ENCODE measurements at places on chromosomes 3 and 15. TPM values are rescaled to one million over a fixed set of nuclear protein-coding genes. Genes with fewer than 3 reads are reported as not detected.

GRCh38 chr3:30042274-30042859 is 564.0 kb upstream of the TGFBR2 start:
- peak; percentile 28 for DNase-seq

Gene THBS1
- total RNA-seq: 2.0 TPM

Gene SNTN
- total RNA-seq: not detected

Gene BTD
- 7.5 TPM for total RNA-seq

Gene PRR23E
- not detected for total RNA-seq

- DNase-seq: no peak
Measured at GRCh38 chr15:38819387-38819950, 254.9 kb upstream of the RASGRP1 start.

DNA sequence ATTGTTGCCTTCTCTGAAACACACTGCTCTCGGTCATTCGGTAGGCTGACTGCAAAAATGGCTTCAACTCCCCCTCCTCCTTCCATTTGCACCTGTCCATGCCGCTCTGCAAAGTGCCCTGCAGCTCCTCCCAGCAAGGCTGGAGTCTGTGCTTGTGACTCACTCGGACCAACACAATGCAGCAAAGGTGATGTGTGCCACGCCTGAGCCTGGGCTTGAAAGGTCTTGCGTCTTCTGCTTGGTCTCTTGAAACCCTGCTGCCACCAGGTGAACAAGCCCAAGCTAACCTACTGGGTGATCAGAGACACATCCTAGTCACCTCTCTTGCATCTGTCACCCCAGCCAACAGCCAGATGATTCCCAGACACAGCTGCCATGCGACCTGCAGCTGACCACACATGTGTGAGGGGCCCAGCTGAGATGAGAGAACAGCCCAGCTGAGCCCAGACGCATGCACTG is 71.1 kb downstream of the MGLL start:
- no peak for DNase-seq

GRCh38 chr3:154783521-154783931 is 296.6 kb upstream of the MME start:
- no peak for DNase-seq

Gene NR2E3
- not detected for total RNA-seq

Gene ANXA2
- 301 TPM for total RNA-seq

Gene GOLGA6L9
- total RNA-seq: 3.2 TPM

Gene ARHGEF26
- total RNA-seq: 0.34 TPM

- DNase-seq: no peak
Measured at GRCh38 chr3:175885231-175885766, 1026.2 kb downstream of the NAALADL2 start.

GRCh38 chr3:10550705-10551104 is 45.3 kb upstream of the ATP2B2 start:
- DNase-seq: no peak

Gene THRB
- total RNA-seq: 10.5 TPM

- DNase-seq: no peak
Measured at GRCh38 chr3:14142567-14143270, 17.9 kb downstream of the TMEM43 start.

DNA sequence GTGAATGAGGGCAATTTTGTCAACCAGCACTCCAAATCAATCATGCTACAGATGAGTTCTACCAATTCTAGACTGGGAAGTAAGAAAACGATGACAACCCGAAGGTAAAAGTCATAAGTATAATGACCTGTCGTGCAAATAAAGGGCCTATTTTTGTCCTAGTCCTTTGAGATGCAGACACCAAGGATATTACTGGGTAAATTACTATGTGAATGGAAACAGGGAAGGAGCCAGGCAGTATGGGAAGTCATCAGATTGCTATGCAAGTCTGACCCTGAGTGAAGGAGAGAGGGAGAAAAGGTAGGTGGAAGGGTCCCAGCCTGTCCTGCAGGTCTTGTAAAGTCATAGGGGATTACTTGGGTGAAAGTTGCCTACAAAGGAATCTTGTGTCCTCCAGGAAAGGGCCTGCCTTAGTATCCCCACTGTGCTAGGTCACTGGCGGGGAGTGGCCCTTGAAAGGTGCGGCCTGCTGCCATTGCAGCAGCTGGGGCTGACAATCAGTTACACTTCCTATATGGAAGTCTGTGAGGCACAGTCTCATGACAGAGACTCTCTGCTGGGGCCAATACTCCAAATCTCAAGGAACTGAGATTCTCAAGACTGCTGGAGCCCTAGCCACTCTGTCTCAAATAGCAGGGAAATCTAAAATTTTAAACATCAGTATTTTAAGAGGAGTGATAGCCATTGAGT is 149.9 kb upstream of the SLC2A2 start:
- DNase-seq: no peak

Gene DISP2
- total RNA-seq: 0.89 TPM

DNA sequence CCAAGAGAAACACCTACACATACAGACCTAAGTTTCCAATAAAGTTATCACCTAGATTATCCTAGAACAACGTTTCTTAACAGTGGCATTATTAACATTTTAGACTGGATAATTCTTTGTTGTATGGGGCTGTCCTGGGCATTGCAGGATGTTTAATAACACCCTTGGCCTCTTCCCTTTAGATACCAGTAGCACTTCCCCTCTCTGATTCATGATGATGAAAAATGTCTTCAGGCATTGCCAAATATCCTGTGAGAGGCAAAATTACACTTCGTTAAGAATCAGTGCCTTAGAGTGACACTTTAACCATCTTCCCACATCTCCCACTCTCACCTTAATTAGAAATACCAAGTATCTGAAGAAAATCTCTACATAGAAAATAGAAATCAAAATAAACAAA is 352.6 kb downstream of the CGGBP1 start:
- no peak for DNase-seq

GRCh38 chr3:186406669-186407635 is 44.9 kb upstream of the DGKG start:
- DNase-seq: no peak

Gene CACNA1D
- total RNA-seq: not detected

Gene IQCF5
- total RNA-seq: not detected

DNA sequence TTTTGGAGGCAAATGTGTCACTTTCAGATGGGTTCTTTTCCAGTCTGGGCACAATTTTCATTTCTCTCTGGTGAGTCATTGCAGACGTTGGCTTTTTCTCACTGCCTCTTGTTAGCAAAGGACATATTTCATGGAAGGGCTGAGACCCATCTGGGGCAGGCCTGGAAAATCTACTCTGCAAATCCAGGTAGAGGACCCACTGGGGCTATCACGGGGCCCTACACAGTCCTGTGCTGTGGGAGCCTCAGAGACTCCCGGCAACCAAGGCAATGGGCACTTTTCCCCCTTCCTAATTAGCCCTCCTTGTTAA is 58.0 kb downstream of the HRH1 start:
- no peak for DNase-seq

DNA sequence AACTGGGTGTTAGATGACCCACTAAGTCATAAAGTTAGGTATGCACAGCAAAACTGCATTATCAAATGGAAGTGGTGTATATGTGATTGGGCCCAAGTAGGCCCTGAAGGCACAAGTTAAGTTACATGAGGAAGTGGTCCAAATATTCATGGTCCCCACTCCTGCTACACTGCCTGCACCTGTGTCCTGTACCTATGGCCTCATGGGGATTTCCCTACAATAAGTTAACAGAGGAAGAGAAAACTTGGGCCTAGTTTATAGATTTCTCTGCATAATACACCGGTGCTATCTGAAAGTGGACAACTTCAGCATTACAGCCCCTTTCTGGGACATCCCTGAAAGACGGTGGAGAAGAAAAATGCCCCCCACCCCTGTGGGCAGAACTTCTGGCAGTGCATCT is 41.5 kb downstream of the STRIT1 start:
- no peak for DNase-seq

Gene GHSR
- not detected for total RNA-seq

GRCh38 chr3:195003006-195003892 is 267.7 kb downstream of the XXYLT1 start:
- DNase-seq: no peak

- no peak for DNase-seq
Measured at GRCh38 chr3:126852511-126852910, 130.4 kb upstream of the PLXNA1 start.

Gene TGM4
- not detected for total RNA-seq

DNA sequence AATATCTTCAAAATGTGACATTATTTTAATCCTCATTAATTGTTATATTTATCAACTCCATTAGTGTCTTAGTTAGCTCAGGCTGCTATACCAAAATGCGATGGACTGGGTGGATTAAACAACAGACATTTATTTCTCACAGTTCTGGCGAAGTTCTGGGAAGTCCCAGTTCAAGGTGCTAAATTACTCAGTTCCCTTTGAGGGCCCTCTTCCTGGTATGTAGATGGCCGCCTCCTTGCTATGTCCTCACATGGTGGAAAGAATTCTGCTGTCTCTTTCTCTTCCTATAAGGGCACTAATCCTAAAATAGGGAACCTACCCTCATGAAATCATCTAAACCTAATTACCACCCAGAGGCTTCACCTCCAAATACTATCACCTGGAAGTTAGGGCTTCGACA is 38.8 kb upstream of the DUT start:
- no peak for DNase-seq

- DNase-seq: no peak
Measured at GRCh38 chr15:57652481-57652880, 54.0 kb upstream of the POLR2M start.

- no peak for DNase-seq
Measured at GRCh38 chr3:89617706-89618105, 510.3 kb downstream of the EPHA3 start.

Gene BMF
- total RNA-seq: 0.56 TPM

DNA sequence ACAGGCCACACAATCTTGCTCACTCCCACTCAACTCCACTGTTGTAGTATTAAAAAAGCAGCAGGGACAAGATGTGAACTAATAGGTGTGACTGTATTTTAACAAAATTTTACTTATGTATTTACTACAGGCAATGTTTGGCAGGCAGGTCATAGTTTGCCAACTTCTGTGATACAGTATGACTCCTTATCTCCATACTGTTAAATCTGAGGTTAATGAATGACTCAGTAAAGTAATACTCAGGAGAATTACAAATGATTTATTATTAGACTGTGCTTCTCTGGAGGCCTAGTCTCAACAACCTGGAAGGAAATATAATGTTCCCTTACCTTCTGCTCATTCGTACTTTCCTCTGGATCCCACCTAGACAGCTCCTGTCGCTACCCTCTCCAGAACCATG is 258.6 kb upstream of the KCNMB2 start:
- DNase-seq: no peak

Gene ZCWPW2
- total RNA-seq: 0.60 TPM

GRCh38 chr3:49119036-49119435 is 1.6 kb downstream of the USP19 start:
- DNase-seq: no peak

DNA sequence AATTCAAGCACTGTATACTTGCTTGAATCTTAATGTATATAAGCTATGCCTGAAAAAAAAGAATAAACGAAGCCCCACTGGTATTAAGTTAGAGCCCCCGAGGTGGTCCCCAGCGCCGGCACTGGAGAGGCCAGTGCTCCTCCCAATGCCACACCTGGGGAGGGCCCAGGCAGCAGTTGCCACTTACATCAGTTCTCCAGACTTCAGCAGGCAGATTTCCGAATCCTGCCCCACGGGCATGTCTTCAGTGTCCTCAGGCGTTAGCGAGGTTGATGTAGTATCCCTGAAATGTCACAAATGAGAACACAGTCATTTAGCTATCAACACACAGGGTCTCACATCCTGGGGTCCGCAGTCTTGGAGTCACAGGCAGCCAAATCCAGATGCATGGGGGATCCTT is 7.0 kb upstream of the CXCR6 start:
- DNase-seq: no peak

GRCh38 chr3:166889241-166889640 is 490.9 kb downstream of the ZBBX start:
- DNase-seq: no peak

DNA sequence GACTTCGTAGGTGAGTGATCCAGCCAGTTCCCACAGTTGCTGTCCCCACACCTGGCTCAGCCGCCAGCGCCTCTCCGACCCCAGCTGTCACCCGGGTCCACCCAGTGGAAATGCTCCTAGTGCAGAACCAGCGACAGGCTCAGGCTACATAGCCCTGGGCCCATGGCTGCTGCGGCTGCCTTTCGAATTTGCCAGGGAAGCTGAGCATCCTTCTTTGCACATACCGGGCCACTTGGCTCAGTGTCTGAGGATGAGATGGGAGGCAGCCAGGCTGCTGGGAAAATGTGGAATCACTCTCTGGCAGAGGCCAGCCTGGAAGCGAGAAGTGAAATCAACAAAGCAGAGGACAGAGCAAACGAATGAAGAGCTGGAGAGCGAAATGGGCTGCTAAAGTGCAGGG is 80.1 kb downstream of the ST8SIA2 start:
- DNase-seq: no peak

DNA sequence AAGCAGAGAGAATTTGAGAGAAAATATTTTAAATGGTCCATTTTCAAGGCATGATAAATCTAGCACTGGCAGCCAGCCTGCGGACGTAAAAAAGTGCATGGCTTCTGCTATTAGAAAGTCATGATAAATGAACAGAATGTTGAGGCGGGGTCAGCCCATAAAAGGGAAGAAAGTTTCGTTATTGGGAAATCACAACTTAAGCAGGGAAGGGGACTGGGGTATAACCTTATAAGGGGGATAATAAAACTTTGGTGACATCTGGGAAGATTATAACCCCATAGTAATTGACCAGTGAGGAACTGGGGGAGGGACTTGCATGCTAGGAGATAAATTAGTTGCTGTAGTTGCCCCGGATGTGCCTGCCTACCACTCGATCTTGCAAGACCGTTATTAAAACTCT is 88.4 kb upstream of the PLSCR4 start:
- DNase-seq: no peak

GRCh38 chr3:39346785-39347585 is 17.5 kb downstream of the CCR8 start:
- DNase-seq: peak; percentile 60

- DNase-seq: no peak
Measured at GRCh38 chr3:151404316-151404715, 19.8 kb upstream of the P2RY12 start.

Gene SLC15A2
- total RNA-seq: 0.24 TPM

Gene RBSN
- total RNA-seq: 18.7 TPM

Gene OCA2
- 0.47 TPM for total RNA-seq

Gene CCRL2
- 3.3 TPM for total RNA-seq

DNA sequence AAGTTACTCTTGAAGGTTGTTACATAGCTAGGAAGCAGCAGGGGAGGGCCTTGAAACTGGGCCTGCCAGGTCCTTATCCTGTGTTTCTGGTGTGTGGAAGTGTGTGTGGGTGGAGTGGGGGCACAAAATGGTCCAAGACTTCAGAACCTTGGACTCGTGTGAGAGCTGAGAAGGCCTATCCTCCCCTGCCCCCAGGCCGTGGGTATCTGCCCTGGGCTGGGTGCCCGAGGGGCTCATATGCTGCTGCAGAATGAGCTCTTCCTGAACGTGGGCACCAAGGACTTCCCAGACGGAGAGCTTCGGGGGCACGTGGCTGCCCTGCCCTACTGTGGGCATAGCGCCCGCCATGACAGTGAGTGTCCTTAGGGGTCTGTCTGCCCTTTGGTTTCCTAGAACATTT is 4.5 kb downstream of the CHRD start:
- no peak for DNase-seq

DNA sequence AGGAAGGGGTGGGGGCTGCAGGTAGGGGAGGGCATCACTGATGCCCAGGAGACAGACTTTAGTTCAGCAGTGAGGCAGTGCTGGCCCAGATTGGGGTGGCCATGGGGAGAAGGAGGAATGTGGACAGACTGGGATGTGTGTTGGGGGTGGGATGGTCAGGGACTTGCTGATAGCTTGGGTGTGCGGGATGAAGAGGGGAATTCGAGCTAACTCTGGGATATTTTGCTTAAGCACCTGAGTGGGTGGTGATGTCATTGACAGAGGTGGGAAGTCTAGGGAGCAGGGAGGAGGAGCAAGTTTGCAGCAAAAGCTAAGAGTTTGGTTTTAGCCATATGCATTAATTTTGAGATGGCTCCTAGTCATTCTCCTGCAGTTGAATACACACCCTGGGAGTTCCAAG is 207.5 kb downstream of the RPLP1 start:
- DNase-seq: no peak
